ENCODE measurements at places on chromosomes 13 and 19.

- DNase-seq, result no peak
Measured at GRCh38 chr19:43563816-43564457, 11.4 kb downstream of the XRCC1 start.

GRCh38 chr13:74325106-74325505 is 190.9 kb upstream of the KLF12 start:
- peak; percentile 27 for DNase-seq

GRCh38 chr13:47334173-47334572 is 437.3 kb upstream of the HTR2A start:
- DNase-seq, result no peak

- peak; percentile 75 for DNase-seq
Measured at GRCh38 chr19:30227661-30228112, 144.5 kb upstream of the ZNF536 start.

GRCh38 chr13:77535448-77535847 is at the start of gene SCEL:
SCEL (plus strand) TSS chr13:77535706; CDS start chr13:77555876, 20,170 bp downstream.
- no peak for DNase-seq

DNA sequence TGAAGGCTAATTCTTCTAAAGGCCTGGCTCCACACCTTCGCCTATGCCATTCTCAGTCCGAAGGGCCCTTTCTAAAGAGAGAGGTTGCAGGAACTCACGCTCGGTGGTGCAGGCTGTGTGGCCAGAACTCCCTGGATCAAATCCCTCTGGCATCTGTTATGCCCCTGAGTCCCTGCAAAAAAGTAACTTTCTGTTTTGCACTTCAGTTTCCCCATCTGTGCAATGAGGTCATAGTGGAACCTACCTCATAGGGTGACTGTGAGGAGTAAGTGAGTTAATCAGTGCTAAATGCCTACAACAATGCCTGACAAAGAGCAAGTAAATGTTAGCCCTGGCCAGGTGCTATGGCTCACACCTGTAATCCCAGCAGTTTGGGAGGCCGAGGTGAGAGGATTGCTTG is 7.3 kb downstream of the IGSF23 start:
- no peak for DNase-seq

- peak; percentile 77 for DNase-seq
Measured at GRCh38 chr19:12721656-12722565, 1.8 kb downstream of the TNPO2 start.

DNA sequence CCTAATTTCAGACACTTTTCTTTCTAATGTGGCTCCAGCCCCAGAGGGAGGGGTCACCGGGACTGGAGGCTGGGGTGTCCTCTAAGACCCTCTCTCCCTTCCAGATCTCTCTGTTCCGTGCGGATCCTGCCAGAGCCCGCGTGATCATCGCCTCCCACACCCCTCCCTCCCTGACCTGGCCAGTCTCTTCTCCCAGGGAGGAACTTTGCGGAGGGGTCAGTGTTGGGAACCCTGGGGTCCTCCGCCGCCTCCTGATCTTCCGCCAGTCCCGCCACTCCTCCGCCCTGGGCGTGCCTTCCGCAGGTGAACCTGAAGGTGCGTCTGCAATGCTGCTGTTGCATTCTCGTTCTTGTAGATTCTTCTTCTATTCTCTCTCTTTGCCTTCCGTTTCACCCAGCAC is 9.1 kb downstream of the SOX21 start:
- no peak for DNase-seq

DNA sequence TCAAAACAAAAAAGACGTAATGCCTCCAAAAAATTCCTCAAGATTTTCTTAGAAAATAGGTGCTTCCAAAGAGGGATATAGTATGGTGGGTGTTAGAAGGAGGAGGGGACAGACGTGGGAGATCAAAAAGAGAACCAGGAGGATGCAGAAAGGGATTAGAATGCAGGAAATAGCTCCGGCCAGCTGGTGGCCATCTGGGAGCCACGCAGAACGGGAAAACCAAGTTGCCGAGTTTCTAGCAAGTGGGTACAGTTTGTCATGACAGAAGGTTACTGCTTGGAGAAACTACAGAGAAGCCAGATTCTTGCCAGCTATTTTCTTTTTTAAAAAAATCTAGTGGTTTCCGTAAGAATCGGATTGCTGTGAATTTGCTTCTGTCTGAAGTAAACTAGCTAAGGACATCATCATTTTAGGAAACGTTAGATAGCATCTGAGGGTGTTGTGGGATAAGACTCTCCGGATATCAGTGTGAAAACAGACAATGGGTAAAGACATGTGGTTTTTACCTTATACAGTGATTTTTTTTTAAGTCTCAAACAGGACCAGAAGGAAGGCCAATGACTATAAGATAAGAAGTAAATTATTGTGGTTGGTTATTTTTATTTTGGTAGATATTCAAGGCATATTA is 104.9 kb downstream of the HSPH1 start:
- no peak for DNase-seq

GRCh38 chr13:28333204-28333881 is 161.6 kb downstream of the FLT1 start:
- no peak for DNase-seq

- peak; percentile 74 for DNase-seq
Measured at GRCh38 chr19:35313587-35313986, 15.4 kb upstream of the CD22 start.

DNA sequence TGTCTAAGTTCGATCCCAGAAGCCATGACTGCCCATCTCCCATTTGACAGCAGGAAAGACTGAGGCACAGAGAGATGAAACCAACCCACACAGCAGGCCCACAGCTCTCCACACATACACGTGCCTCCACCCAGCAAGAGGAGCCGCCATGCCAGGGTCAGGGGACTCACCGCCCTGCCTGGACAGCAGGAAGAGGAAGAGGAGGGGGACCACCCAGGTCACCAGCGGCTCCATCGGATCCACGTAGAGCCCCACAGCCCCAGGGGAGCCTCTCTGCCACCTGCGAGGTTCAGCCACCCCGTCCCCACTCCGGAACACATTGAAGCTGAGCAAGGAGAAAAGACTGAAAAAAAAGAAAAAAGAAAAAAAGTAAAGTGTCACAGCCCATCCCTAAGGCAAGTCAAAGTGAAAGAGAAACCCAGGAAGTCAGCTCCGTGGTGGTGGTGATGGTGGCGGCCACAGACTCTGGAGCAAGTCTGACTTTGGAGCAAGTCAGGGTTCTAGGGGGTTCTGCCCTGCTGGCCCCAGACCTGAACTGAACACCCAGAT is at the start of gene IL12RB1:
Gene IL12RB1, minus strand, starts transcription at position 345 of the 549 bp plus-strand sequence. Its CDS starts 111 bp downstream, at position 234.
- DNase-seq, result no peak

- no peak for DNase-seq
Measured at GRCh38 chr19:47074621-47075020, 26.2 kb upstream of the TMEM160 start.

DNA sequence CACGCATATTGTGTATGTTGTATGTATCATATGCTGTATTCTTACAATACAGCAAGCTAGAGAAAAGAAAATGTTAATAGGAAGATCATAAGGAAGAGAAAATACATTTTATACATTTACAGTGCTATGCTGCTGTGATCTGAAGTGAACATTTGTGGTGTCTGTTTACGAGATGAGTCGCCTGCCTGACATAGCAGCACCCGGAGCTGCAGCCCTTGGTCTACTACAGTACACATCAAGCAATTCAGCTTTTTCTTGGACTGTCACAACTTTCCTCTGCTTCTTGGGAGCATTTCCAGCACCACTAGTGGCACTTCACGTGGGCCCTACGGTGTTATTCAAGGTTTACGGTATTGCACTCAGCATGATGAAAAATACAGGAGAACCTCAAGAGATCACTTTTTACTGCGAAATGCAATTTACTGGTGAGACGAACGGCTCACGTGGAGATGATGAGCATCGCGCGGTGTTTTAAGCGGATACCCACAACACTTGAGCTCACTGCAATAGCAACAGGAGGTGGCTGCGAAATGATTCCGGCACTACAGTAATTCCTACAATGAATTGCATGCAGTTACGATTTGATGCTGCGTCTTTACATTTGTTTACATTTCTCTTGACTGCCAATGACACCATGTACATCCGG is 308.4 kb downstream of the FGF9 start:
- DNase-seq, result no peak

DNA sequence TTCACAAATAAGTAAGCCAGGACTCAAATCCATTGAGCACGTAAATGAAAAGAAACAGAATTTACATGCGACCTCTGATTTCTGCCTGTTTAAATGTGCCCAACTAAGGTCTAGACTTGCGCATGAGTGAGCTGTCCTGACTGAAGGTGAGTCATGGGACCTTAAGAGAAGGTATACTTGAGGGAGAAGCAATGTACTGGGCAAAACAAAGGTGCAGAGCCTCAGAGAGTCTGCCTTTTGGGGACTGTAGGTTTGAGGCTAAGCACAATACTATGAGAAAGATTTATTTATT is 45.8 kb downstream of the UFM1 start:
- no peak for DNase-seq

- DNase-seq, result peak; percentile 87
Measured at GRCh38 chr19:48660852-48661710, 11.7 kb downstream of the NTN5 start.

DNA sequence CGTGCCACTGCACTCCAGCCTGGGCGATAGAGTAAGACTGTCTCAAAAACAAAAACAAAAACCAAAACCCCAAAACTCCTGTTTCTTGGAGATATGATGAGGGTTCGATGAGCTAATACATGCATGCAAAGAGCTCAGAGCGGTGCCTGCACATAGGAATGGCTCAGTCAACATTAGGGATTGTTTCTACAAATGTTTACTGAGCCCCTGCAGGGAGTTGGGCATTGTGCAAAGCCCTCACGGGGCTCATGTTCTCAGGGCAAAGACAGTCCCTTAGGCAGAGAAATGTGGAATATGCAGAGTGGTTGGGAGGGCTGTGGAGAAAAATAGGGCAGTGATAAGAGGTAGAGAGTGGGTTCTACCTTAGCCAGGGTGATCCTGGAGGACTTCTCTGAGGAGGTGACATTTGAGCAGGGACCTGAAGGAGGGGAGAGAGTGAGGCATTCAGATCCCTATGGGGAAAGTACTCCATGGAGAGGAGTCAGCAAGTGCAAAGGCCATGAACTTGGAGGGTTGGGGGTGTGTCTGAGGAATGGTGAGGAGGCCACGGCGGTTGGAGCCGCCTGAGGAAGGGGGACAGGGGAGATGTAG is 1.5 kb upstream of the EHD2 start:
- no peak for DNase-seq

- DNase-seq, result no peak
Measured at GRCh38 chr13:48624858-48625257, 28.9 kb upstream of the CYSLTR2 start.

DNA sequence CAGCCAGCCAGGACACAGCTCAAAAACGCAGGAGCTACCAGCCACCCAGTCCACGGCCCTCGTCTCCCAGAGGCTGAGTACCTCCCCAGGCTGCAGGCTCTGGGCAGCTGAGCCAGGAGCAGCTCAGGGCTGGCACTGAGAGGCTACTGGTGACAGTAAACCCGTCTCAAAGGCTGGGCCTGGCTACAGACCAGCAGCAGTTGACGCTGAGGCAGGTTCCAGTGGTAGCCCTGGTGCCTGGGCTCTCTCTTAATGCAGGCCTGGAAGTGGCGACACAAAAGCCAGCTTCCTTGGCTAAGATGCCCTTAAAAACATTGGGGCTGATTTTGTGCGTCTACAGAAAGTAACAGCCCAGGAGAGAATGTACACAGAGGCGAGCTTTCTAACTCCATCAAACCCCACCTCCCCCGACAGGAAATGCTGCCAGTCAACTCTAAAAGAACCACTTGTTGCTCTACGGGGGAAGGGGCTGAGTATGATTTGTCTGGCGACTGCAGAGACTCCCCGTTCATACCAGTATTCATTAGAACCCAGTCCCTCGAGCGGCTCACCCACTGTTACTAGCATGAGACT is 126.3 kb downstream of the STK24 start:
- DNase-seq, result no peak

GRCh38 chr13:79360095-79360494 is 46.0 kb downstream of the RBM26 start:
- no peak for DNase-seq

GRCh38 chr13:29136341-29136740 is 316.2 kb downstream of the MTUS2 start:
- DNase-seq, result no peak

DNA sequence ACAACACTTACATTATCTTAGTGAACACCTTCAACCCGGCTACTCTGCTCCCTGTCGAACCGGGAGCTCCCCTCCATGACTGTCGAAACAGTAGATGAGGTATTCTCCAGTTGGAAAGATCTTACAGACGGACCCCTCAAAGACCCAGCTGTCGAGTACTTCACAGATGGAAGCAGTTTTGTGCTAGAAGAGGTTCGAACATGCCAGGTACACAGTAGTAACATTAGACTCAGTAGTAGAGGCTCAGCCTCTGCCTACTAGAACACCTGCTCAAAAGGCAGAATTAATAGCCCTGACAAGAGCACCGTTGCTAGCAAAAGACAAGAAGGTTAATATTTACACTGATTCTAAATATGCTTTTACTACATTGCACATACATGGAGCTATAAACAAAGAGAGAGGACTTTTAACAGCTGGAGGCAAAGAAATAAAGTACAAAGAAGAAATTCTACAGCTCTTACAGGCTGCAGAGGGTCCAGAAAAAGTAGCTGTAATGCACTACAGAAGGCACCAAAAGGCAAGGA is 13.6 kb upstream of the SLC15A1 start:
- DNase-seq, result no peak

DNA sequence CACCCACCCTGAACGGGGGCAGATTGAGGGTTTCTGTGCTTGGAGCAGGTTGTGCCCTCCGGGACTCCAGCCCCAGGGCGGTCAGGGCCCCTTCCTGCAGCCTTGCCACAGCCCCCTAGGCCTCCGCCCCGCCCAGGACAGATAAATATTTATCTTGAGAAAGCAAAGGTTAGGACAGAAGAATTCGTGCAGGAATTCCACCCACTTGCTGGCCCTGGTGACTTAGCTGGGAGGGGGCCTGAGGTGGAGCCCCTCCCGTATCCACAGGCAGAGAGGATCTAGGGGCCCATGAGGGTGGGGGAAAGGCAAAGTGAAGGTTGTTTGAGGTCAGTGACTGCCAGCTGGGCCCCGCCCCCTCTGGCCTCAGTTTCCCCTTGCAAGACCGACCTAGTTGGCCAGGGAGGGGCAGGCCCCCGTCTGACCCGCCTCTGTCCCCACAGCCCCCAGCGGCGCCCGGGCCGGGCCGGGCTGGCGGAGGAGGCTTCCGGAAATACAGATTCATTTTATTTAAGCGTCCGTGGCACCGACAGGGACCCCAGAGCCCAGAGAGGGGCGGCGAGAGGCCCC is 5.2 kb downstream of the MIDN start:
- no peak for DNase-seq

DNA sequence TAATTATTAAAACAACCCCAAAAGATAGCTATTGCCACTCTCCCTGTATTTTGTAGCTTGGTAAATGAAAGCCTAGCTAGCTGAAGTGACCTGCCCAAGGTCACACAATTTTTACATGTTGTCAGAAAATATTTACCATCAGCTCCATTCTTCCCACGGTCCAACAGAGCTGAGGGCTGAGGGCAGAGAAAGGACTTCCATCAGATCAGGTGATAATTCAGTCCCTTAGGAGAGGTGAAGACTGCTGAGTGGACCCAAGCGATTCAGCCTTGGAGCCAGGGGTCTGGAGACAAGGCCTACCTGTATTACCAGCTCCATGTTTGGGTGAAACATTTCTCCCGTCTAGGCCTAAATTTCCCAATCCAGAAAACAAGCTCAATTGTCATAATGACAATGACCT is 149.5 kb upstream of the TSHZ3 start:
- DNase-seq, result no peak
